ENCODE measurements at places on chromosomes 12 and 14.

GRCh38 chr12:62834971-62835547 is 99.9 kb downstream of the PPM1H start:
- DNase-seq = no peak

DNA sequence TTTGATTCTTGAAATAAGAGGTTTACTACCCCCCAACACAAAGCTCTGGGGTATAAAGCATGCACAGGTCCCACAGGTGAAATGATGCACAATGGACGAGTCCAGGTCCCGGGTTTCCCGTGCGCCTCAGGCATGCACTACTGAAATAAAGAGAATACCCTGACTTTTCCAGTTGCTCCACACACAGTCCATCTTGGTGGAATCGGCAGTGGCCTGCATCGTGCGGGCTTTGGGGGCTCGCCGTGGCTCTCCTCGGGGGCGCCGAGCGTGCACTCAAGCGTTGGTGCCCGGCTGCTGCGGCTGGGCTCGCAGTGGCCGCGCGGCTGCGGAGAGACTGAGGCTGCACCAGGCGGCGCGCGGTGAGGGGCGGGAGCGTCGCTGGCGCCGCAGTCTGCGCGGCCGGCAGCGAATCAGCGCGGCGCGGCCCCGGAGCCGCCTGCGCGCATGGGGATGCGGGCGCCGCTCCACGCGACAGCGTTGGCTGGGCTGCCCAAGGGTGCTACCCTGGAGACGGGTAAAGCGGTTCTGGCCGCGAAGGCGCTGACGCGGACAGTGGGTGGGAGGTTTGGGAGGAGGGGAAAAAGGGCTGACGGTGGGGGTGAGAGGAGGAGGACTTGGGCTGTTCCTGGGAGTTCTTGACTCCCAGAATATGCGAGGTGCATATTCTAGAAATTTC is 53.8 kb upstream of the CCDC175 start:
- DNase-seq = no peak

- no peak for DNase-seq
These were observed 80.6 kb upstream of the TMEM233 start for GRCh38 chr12:119512772-119513497.

GRCh38 chr12:116136340-116136739 is 141.2 kb downstream of the MED13L start:
- no peak for DNase-seq

- DNase-seq = no peak
These were observed 10.0 kb downstream of the ITGA7 start for GRCh38 chr12:55697686-55698085.

DNA sequence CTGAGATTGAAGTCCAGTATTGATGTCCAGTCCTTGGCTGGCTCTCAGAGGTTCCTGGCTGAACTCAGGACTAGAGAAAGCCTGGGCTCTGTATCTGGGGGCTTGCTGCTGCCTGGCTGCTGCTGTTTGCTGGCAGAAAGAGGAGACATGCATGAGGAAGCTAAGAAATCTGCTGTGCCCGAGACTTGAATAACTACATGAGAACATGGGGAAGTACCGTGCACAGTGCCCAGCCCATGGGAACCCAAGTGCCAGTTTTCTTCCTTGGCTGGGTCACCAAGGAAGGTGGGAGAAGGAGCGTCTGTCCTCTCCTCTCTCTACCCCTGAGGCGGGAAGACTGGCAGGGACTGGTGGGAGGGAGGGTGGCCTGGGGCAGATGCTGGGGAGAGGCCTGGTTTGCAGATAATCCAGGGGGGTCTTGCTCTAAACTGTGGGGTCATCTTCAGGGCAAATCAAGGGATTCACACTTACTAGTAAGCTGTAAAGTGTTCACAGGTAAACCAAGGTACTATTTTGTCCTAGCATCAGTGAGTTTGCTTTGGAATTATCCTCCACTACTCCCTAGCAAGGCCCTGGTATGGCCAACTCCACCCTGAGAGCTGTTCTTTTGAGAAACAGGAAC is 13.8 kb upstream of the ZFP36L1 start:
- no peak for DNase-seq

DNA sequence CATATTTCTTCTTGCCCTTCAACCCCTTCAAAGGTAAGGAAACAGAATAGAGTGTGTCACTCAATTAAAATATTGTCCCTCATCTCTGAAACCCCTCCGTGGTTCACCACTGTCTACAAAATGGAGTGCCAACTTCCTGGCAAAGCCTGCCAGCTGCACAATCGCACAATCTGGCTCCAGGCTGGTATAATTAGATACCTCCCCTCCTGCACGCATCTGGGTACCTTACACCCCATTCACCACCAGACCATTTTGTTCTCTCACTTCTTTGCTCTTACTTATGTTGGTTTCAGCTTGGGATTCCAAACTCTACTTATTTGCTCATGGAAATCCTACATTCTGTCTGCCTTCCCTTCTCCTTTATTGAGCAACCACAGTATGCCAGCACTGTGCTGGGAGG is 314.9 kb downstream of the NUAK1 start:
- DNase-seq = no peak

GRCh38 chr14:60645126-60645741 is 4.0 kb downstream of the SIX1 start:
- DNase-seq = no peak

DNA sequence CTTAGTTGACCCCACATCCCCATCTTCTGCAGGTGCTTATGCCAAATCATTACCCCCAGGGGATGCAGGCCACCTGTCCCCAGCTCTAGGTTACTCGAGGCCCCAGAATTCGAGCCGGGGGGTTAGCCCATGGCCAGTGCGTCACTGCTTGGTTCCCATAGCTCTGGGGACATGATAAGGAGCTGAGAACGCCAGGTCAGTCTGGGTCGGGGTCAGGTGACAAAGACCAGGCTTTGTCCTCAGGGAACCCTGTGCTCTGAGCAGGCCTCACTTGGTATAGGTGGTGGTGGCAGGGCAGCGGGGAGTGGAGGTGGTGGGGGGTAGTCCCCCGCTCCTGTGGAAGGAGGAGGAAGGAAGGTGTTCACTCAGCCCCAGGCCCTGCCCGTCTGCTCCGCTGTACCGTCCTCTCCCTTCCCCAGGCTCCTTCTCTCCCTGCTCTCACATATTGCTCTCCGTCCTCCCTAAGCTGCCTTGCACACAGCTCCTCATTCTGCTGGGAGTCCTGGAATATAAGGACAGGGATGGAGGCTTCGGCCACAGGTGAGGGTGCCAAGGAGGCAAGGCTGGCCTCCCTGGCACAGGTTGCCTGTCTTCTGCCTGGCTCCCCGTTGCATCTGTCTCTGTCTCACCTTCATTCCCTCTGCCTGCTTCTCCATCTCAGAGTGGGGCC is 2.0 kb upstream of the MYH6 start:
- DNase-seq = no peak

GRCh38 chr14:54610051-54610977 is 43.4 kb downstream of the SAMD4A start:
- DNase-seq = no peak

- no peak for DNase-seq
These were observed 22.5 kb downstream of the MRPS35 start for GRCh38 chr12:27733052-27733656.

GRCh38 chr12:82876075-82876474 is 189.4 kb downstream of the TMTC2 start:
- DNase-seq = no peak

GRCh38 chr12:56725723-56726102 is 614 bp upstream of the NACA start:
- no peak for DNase-seq

- DNase-seq = no peak
These were observed 24.3 kb downstream of the CMA1 start for GRCh38 chr14:24483604-24484252.

GRCh38 chr14:22606380-22606779 is 8.3 kb downstream of the ABHD4 start:
- DNase-seq = no peak

GRCh38 chr12:21940549-21941505 is at the start of gene ABCC9:
TSS of gene ABCC9 (minus strand) at chr12:21941426. CDS start at chr12:21936674, 4,752 bp downstream.
- no peak for DNase-seq

DNA sequence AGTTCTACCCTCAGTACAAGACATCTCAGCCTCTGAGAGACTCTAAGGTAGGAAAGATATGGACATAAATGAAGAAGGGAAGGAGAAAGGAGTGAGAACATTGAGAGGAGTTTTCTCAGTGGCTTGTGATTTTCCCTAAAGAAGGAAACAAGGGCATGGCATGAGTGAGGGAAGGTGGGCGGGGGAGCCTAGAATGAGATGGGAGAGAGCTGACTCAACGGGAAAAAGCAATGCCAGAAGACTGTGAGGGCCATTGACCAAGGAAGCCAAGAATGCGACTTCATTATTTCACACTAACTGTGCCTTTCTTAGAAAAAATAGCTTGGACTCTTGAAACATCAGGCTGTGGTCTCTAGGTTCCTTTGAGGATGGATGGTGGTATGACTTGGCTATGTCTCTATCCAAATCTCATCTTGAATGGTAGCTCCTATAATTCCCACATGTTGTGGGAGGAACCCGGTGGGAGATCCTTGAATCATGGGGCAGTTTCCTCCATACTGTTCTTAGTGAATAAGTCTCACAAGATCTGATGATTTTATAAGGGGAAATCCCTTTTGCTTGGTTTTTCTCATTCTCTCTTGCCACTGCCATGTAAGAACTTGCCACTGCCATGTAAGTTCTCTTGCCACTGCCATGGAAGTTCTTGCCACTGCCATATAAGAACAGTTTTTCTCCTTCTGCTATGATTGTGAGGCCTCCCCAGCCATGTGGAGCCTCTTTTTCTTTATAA is 279.6 kb downstream of the NUAK1 start:
- DNase-seq = no peak

- DNase-seq = no peak
These were observed 56.1 kb upstream of the TCL1A start for GRCh38 chr14:95769976-95770375.

GRCh38 chr12:92929983-92930382 is 888 bp upstream of the EEA1 start:
- DNase-seq = no peak

GRCh38 chr14:74735125-74735524 is 22.2 kb downstream of the FCF1 start:
- DNase-seq = no peak

DNA sequence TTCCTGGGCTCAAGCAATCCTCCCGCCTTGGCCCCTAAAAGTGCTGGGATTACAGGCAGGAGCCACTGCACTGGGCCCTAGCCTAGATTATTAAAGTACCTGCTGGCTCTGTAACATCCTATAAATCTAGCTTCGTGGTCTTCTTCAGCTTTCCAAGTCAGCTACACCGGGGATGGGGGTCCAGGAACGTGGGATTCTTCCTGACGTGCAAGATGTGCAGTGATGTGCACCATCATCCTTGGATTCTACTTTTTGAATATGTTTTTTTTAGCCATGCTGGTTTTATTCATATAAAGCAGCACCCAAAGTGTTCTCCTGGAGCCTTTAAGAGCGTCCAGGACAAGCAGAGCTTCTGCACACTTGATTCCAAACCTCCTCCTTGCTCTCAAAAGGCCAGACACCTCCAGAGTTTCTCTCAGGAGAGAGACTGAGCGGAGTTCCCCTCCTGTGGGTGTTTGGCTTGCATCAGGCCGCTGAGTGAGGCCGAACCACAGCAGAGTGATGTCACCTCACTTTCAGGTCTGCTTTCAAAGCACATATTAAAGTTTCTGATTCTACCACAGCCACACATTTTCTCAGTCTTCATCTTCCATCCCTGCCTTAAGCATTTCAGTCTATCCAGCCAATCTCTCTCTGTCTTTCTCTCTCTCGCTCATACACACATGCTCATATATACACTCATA is 33.4 kb downstream of the VCPKMT start:
- DNase-seq = peak; percentile 77

DNA sequence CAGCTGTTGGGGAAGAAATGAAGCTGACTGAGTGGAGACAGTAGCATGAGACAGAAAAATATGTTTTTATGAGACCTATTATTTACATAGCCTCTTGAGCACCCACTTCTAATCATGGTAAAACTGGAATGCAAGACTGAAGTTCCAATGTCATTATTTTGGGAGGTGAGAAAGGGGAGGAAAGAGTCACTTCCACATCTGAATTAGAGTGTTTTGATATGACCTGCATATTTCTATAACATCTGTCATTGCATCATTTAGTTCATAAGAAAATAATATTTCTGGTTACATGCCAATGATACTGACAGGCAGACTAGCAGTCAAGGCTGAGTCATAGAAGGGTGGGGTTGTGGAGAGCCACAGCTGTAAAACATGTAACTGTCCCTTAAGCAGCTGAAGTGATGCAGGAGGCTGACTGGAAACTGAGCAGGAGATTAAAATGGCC is 26.7 kb downstream of the NTN4 start:
- no peak for DNase-seq

- DNase-seq = no peak
These were observed 5.0 kb downstream of the HIF1A start for GRCh38 chr14:61700104-61700886.

DNA sequence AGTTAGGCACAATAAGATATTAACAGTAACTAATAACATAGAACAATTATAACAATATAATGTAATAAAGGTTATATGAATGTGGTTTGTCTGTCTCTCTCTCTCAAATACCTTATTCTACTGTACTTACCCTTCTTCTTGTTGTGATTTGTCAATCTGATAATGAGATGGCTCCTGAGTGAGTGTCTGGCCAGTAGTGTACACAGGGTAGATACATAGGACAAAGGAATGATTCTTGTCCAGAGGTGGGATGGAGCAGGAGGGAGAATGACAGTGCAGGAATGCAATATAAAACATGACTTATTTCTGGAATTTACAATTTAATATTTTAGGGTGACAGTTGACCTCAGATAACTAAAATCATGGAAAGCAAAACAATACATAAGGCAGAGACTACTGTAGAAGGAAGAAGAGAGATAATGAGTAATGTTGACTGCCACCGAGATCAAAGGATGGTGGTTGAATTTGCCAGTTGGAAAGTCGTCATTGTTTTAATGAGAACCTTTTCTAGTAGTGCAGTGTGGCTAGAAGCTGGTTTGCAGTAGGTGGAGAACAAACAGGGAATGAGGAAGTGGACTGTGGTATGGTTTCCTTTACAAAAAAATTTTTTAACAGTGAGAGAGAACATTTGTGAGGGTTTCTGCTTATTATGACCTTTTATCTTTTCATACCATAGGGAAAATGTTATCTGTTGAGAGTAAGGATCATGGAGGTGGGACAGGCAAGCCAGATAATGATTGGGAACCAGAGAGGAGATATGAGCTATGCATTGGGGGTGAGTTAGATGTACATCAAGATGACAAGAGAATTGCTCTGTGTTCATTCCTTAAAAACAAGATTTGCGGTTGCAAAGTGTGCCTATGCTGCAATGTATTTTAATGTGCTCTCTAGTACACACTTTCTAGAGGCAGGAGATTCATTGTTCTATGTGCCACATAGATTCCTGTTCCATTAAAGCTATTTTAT is 458.3 kb downstream of the BTG1 start:
- peak; percentile 4 for DNase-seq

GRCh38 chr12:100927826-100928225 is 133.2 kb downstream of the ANO4 start:
- no peak for DNase-seq

Data from activated gamma-delta T cell treated with anti-CD3 and anti-CD28 coated beads, Interleukin-2, amount 50 U/mL, for 16 hours (primary cell).